ENCODE measurements at places on chromosomes 3 and 15.

DNA sequence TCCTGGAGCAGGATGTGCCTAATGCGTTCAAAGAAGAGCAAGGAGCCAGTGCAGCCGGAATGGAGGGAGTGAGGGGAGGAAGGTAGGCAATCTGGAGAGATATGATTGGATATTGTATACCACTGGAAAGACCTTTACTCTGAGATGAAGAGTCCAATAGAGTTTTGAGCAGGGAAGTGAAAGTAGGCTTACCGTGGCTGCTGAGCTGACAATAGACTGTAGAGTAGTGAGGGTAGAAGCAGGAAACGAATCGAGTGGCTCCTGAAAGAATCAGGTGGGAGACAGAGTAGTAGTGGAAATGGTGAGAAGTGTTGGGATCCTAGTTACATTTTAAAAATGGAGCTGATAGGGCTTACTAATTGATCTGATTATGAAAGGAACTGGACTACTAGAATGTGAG, 51.8 kb upstream of the NUDT16 start:
- no peak for DNase-seq

- no peak for DNase-seq
Measured at GRCh38 chr3:17459470-17459993, 282.9 kb downstream of the TBC1D5 start.

GRCh38 chr15:63085289-63085688, 36.4 kb upstream of the LACTB start:
- DNase-seq: no peak

GRCh38 chr3:15204005-15204404, 2.0 kb upstream of the CAPN7 start:
- DNase-seq: no peak

DNA sequence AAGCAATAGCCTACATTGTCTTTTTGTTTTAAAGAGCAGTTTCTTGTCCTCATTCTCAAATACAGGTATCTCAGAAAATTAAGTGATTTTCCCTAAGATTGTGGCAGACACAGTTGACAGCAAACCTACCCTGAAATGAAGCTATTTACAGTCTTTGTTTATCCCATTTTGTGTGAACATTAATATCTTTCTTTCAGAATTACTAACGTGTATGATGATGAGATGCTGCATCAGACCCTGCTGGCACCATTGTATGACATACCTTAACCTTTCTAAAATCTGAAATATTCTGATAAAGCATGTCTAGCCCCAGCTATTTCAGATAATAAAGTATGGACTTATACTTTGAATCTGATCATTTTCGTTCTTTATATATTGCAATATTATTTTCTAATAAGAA, 185.9 kb downstream of the RSRC1 start:
- DNase-seq: no peak

GRCh38 chr3:58077596-58078285, 69.5 kb downstream of the FLNB start:
- DNase-seq: no peak

- DNase-seq: no peak
Measured at GRCh38 chr3:99879275-99879674, 61.6 kb downstream of the CMSS1 start.

DNA sequence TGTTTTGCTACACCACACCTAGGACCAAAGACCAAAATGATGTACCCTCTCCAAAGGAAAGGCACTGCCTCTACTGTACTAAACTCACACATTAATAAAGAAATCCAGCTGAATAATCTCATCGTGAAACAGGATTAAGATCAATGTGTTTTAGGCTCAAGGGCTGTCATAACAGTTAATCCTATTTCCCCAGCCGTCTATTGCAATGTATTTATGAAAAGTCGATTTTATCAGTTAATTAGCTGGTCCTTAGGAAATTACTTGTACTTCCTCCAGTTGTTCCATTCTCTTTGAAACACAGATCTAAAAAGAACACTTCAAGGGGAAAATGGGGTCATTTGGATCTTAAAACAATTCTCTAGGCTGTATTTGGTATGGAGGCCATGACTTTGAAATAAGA, 8.5 kb downstream of the ETV5 start:
- no peak for DNase-seq

DNA sequence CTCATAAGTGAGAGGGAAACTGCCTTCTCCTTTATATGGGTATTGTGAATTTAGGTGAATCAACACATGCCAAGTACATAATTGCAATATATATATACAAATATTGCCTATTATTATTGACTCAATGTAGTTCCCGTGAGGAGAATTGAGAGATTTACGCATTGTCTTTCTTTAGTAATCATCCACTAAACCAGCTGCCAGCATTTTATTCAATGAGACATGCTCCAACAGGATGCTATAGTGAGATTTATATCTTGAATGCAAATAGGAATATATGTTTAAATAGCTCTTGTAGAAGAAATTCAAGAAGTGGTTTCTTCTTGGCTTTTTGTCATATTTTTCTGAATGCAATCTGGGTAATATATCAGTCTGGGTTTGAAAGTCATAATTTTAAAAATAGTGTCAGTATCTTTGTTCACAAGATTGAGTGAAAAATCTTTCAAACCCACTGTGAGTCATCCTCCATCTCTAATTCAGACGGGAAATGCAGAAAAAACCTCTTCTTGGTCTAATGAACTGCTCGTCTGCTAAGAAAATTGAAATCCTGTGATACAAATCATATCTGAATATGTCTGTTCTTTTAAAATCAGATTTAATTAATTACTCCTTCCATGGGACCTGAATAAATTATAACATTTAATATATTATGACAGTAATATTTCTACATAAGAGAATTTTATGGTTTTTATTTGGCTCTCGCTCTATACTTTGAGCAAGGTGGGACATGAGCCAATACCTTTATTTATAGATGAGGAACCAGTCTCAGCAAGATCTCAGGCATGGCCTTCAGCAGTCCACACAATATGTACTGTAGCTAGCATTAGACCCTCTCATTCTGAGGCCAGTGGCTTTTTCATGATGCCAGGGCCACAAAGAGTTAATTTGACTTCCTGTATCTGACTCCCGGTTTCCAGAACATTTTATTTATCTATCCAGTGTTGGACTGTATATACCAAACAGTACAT, 516.0 kb downstream of the GABRG3 start:
- DNase-seq: no peak

DNA sequence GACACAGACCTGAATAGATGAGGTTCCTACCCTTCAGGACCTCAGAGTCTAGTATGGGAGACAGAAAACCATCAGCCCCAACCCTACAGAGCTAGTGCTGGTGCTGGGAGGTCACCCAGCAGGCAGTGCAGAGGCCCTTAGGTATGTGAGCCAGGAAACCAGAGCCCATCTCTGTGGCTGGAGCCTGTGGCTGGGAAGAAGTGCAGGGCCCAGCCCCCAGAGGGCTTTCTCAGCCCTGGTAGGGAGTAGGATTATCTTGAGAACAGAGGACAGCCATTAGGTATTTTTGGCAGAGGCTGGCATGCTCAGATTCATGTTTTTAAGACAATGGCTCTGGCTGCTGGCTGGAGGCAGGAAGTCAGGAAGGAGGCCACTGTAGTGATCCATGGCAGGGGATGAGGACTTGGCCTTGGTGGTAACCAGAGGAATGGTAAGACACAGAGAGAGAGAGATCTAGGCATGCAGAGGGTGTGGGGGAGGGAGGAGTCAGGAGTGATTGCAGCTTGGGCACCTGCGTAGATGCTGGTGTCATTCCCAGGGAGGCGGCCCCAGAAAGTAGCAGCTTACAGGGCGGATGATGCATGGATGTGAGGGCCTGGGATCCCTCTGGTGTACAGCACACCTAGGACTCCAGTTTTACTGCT, 220.9 kb upstream of the EIF1B start:
- DNase-seq: no peak

DNA sequence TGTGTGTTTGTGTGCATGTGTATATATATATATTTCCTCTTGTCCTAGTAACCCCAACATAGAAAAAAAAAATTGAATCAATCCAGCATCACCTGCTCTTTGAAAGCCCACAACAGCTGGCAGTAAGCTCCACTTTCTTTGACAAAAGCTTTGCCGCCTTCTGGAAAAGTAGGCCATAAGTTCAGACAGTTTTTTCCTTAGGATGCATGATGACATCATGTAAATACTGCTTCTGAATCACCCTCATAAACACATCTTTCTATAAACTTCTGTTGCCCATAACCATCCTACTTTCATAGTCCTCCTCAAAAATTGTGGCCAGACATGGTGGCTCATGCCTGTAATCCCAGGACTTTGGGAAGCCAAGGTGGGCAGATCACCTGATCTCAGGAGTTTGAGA, 67.4 kb downstream of the CSNK1G1 start:
- DNase-seq: no peak

DNA sequence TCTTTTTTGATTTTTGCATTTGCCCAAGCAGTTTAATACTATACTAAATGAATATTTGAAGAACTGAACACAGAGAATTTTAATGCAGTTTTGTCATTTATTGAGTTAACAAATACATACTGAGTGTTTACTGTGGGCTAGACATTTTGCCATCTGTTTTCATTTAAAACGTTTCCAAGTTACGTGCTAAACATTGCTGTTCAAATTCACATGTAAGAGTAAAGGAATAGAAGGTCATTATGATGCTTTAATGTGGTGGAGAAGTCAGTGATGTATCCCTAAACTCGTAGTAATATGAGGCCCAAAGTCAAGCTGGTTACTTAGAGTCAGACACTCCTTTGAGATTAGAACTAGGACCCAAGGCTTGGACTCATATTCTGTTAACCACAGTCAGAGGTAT, 49.4 kb downstream of the CRYBG3 start:
- no peak for DNase-seq

- DNase-seq: no peak
Measured at GRCh38 chr3:133966954-133967353, 62.8 kb downstream of the SLCO2A1 start.

- no peak for DNase-seq
Measured at GRCh38 chr15:48532946-48533345, 112.6 kb downstream of the FBN1 start.

DNA sequence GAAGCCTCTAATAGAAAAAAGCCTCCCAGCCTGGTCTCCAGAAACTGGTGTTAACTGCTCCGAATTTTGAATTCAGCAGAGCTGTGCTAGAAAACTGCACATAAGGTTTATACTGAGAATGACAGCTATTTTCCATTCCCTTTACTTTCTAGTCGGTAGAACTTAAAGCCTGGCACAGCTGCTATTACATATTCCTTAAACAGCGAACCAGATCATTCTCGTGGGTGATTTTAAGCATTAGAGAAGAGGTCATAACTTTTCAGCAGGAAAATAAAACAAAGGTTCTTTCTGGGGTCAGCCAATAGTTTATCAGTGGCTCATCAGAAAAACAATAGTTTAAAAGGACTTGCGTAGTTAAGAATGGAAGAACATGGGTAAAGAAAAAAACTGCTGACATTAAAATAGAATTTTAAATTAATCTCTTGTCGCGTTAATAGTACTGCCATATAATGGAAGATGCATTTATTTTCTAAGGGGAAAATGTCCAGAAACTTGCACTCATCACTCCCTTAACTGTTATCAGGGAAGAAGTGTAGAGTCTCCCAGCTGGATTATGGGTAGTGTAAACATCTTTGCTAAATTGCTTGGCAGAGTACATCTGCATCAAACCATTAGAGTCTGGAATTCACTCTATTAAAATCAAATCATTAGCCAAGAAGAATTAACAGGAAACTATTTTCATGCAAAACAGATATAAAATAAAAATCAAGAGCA, 7.9 kb downstream of the VGLL4 start:
- no peak for DNase-seq

- DNase-seq: no peak
Measured at GRCh38 chr3:51792206-51792605, 13.2 kb upstream of the IQCF6 start.

DNA sequence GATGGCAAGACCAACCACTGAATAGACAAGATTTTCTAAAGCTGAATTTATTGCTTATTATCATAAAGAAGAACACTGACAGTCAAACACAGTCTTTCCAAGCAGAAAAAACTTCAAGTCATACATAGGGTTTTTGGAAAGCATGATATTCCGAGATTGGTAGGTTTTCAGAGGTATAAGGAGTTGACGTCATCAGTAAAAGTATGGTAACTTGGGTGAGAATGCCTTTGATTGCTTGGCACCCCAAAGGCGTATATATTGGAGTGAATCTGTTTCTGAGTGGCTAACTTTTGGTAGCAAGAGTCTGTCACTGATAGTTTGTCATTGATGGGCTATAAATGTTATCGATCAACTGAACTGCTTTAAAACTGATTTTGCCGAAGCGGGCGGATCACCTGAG, 227.9 kb upstream of the CNTN4 start:
- no peak for DNase-seq

- no peak for DNase-seq
Measured at GRCh38 chr15:98643115-98643514, 5.2 kb upstream of the IGF1R start.

GRCh38 chr3:118817748-118818165, 216.9 kb downstream of the IGSF11 start:
- DNase-seq: no peak

DNA sequence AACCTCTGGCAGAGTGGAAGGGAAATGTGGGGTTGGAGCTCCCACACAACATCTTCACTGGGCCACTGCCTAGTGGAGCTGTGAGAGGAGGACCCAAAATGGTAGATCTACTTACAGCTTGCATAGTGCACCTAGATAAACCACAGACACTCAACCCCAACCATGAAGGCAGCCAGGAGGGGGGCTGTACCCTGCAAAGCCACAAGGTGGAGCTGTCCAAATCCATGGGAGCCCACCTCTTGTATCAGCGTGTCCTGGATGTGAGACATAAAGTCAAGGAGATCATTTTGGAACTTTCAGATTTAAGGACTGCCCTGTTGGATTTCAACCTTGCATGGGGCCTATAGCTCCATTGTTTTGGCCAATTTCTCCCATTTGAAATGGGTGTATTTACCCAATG, 20.9 kb downstream of the TP63 start:
- DNase-seq: no peak

- DNase-seq: no peak
Measured at GRCh38 chr3:60056404-60056803, 1006.6 kb upstream of the CFAP20DC start.

DNA sequence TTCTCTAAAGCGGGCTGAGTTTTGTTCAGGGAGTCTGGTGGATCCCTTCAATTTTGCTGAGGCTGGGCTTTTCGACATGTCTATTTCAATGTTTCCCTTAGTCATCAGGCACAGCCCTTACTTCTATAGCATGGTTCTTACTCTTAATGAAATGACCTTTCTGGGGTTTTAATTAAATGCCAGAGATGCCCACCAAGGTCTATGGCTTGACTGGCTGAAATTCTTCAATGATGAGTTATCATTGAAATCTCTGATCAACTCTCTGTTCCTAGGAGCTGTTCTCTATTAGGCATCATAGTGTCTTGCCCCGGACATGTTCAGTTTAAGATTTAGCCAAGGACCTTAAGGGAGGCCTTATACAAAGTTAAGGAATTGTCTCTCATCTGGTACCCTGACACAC, 33.4 kb upstream of the KBTBD12 start:
- DNase-seq: no peak

DNA sequence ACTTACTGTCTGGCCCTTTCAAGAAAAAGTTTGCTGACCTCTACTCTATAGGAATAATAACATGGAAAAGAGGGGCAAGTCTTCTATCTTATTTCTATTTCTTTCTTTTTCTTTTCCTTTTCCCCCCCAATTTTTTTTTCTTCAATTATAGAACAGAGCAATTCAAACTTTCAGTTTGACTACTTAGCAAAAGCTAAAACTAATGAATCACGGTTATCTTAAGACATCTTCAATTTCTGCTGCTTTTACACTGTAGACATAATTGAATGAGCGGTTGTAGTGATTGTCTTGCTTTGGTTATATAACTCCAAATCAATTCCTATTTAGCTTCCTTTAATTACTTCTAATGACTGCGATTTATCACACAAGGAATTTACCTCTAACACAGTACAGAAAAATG, 74.3 kb upstream of the P2RY1 start:
- DNase-seq: no peak

All from GM04503 (cell line).